Body of pancreas (tissue), 4 donors: ENCODE measurements at places on chromosomes 13 and 19. TPM values are rescaled to one million over a fixed set of nuclear protein-coding genes. Genes with fewer than 3 reads are reported as not detected.

DNA sequence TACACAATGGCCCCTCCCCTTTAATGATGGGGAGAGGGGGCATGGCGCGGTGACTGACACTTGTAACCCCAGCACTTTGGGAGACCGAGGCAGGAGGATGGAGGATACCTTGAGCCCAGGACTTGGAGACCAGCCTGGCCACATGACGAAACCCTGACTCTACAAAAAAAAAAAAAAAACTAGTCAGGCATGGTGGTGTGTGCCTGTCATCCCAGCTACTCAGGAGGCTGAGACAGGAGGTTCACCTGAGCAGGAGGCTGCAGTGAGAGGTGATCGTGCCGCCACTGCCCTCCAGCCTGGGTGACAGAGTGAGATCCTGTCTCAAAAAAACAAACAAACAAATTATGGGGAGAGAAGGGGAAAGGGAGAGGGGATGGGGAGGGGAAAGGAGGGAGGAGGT, 13.8 kb upstream of the ZBTB7A start:
- H3K27me3 ChIP-seq = no peaks in the 10 kb centered on the region
- DNase-seq = no peak
- H3K4me3 ChIP-seq = no peak overlapping the region

The SULT2A1 gene
- total RNA-seq = not detected

- DNase-seq = no peak
- no peak overlapping the region for H3K4me3 ChIP-seq
- H3K4me1 ChIP-seq = peaks cover 20% of the 10 kb centered on the region
- no peak overlapping the region for H3K27ac ChIP-seq
Measured at GRCh38 chr13:73057284-73058063, 1.3 kb upstream of the KLF5 start.

DNA sequence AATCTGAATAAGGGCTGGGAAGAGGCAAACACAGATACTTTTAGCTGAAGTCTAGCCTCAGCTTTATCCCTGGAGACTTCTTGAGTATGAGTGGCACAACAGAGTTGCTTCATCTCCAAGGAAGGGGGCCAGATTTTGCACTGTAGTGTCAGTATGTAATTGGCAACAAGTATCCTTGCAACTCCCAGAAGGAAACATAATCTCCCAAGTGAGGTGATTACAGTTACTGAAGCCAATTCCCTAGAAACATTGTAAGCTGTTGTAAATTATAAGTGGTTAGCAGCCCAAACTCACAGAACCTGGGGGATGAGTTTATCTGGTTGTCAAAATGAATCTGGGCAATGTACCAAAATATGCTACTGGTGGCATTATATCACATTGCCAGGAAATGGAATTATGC, 2065.7 kb upstream of the PCDH20 start:
- no peaks in the 10 kb centered on the region for H3K36me3 ChIP-seq
- DNase-seq = no peak
- no peaks in the 10 kb centered on the region for H3K27me3 ChIP-seq
- H3K4me1 ChIP-seq = no peaks in the 10 kb centered on the region
- no peak overlapping the region for H3K4me3 ChIP-seq

GRCh38 chr19:11127905-11128304, 27.7 kb downstream of the SPC24 start:
- DNase-seq = no peak
- peaks cover 10% of the 10 kb centered on the region for H3K4me1 ChIP-seq
- H3K27ac ChIP-seq = no peak overlapping the region
- H3K4me3 ChIP-seq = no peak overlapping the region
- no peaks in the 10 kb centered on the region for H3K27me3 ChIP-seq

GRCh38 chr13:35164324-35164932, 222.4 kb downstream of the NBEA start:
- peaks cover 5% of the 10 kb centered on the region for H3K27me3 ChIP-seq

DNA sequence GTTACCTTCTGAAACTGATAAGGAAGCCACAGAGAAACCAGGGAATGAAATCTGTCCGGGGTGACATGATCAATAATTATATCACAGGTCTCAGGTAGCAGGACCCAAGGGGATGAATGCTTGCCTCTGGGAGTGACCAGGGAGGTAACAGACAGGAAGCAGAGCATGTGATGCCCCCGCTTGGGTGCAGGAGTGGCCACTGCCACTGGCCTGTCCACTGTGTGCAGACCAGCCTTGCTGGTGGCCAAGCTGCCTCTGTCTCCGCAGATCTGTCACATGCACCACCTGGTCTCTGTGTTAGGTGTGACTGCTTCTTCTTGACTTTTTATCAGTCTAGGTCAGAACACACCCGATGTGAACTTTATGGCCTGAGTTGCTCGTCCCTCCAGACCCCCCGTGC, 71.8 kb downstream of the PEPD start:
- H3K4me3 ChIP-seq = no peak overlapping the region
- H3K27ac ChIP-seq = no peak overlapping the region
- H3K36me3 ChIP-seq = no peaks in the 10 kb centered on the region

The FCGBP gene
- 19.4 TPM for total RNA-seq

GRCh38 chr19:57110592-57111328, 9.0 kb upstream of the USP29 start:
- no peak overlapping the region for H3K27ac ChIP-seq
- no peaks in the 10 kb centered on the region for H3K4me1 ChIP-seq
- no peak for DNase-seq

- DNase-seq = no peak
- H3K27ac ChIP-seq = peak overlapping the region; percentile 6
- H3K4me1 ChIP-seq = peaks cover 75% of the 10 kb centered on the region
- no peak overlapping the region for H3K4me3 ChIP-seq
- H3K36me3 ChIP-seq = no peaks in the 10 kb centered on the region
Measured at GRCh38 chr13:29572575-29572974, 22.9 kb downstream of the SLC7A1 start.

DNA sequence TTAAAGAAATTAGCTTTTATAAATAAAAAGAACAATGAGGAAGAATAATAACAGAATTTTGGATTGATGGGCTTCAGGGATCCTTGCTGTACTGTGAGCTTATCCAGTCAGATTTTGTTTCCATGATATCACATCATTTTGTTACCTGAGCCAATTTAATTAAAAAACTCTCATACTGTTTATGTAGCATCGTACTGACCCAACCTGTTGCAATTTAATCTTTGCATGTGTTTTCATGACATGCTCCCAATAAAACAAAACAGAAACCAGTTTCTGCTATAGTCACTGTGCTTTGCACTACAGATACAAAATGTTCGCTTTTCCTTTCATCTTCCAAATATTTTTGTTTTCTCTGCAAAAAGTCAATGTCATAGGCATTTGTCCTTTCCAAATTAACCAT, 109.7 kb upstream of the RNF113B start:
- no peaks in the 10 kb centered on the region for H3K36me3 ChIP-seq
- no peak for DNase-seq
- peaks cover 19% of the 10 kb centered on the region for H3K4me1 ChIP-seq
- H3K27me3 ChIP-seq = no peaks in the 10 kb centered on the region
- no peak overlapping the region for H3K4me3 ChIP-seq
- no peak overlapping the region for H3K27ac ChIP-seq

GRCh38 chr13:32751340-32751739, 165.1 kb downstream of the PDS5B start:
- H3K27me3 ChIP-seq = no peaks in the 10 kb centered on the region
- H3K4me1 ChIP-seq = peaks cover 4% of the 10 kb centered on the region
- DNase-seq = no peak
- H3K27ac ChIP-seq = no peak overlapping the region

- DNase-seq = no peak
Measured at GRCh38 chr13:65857942-65858565, 1372.1 kb downstream of the PCDH9 start.

DNA sequence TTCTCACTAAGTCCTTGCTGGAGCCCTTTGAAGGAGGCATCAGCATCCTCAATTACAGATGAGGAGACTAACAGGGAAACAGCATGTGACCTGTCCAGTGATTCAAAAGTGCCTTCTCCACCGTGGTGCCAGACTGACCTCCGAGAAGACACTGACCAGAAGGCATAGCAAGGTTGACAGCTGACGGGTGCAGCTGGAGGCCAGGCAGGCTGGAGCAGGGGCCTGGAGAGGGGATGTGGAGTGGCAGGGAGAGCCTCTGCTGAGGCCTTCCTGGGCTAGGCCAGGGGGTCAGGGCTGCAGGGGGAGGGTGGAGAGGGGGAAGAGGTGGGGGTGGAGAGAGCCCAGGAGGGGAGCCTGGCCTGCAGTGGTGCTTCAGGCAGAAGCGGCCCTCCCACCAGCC, 66.3 kb downstream of the KCTD15 start:
- no peak overlapping the region for H3K4me3 ChIP-seq
- H3K27me3 ChIP-seq = no peaks in the 10 kb centered on the region
- no peaks in the 10 kb centered on the region for H3K36me3 ChIP-seq
- H3K27ac ChIP-seq = no peak overlapping the region

- peak; percentile 80 for DNase-seq
- peak within 1 kb of the TSS; percentile 62 for H3K4me3 ChIP-seq
- peak within 1 kb of the TSS; percentile 88 for H3K27ac ChIP-seq
Measured at GRCh38 chr19:913080-913748, at the start of gene R3HDM4. Gene R3HDM4 (minus strand): TSS chr19:913219. CDS start chr19:913157, 62 bp downstream.

The FLT3 gene
- 2.0 TPM for total RNA-seq

DNA sequence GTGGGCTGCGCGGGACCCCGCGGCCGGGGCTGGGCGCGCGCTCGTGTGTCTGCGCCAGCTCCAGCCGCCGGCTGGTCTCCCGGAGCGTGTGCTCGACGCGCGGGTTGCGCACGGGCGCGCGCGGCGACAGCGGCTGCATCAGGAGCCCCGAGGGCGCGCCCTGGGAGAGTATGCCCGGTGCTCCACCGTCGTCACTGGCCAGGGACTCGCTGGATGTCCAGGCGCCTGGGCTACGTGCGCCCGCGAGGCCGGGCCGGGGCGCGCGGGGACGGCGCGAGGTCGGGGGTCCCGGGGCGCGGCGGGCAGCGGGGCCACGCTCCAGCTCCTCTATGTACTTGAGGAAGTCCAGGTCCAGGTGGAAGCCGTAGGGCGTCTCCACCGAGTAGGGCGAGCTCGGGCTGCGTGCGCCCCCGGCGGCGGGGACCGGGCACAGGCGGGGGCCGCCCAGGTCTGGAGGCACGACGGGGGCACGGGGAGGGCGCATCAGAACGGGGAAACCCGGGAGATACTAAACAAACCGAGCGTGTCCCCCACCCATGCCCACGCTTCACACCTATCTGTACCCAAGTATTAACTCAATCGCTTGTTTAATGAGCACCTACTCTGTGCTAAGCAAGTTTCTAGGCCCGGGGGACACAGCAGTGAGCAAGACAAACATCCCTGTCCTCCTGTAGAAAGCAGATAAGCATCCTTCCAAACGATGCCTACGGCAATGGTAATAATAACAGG, 7.6 kb downstream of the KANK3 start:
- peaks cover 20% of the 10 kb centered on the region for H3K27me3 ChIP-seq
- no peak for DNase-seq
- H3K36me3 ChIP-seq = no peaks in the 10 kb centered on the region
- no peak overlapping the region for H3K4me3 ChIP-seq
- H3K4me1 ChIP-seq = peaks cover 18% of the 10 kb centered on the region
- no peak overlapping the region for H3K27ac ChIP-seq

DNA sequence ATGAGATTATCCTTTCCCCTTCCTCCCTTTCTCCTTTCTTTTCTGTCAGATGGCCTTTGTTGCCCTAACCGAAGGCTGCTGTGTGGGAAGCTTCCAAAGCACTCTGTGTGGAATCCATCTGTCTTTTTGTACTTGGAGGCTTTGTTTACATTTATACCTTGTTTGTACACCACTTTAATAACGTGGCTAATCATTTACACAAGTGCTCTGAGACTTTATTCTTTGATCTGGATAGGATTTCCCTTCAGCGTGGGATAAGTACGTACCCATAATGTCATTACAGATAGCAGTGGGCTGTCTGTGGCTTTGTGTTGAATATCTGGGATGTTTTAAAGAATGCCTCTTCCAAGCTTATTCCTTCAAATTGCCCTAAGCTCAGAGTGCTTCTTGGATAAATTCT, 684.7 kb upstream of the SLITRK5 start:
- H3K4me3 ChIP-seq = no peak overlapping the region
- no peak overlapping the region for H3K27ac ChIP-seq
- no peaks in the 10 kb centered on the region for H3K4me1 ChIP-seq

The ACP5 gene
- total RNA-seq = 22.4 TPM

- no peak overlapping the region for H3K27ac ChIP-seq
- no peaks in the 10 kb centered on the region for H3K36me3 ChIP-seq
- H3K4me1 ChIP-seq = no peaks in the 10 kb centered on the region
- H3K4me3 ChIP-seq = no peak overlapping the region
Measured at GRCh38 chr19:28509079-28509895, 703.7 kb downstream of the UQCRFS1 start.

GRCh38 chr13:24313439-24313838, 4.1 kb downstream of the C1QTNF9 start:
- no peaks in the 10 kb centered on the region for H3K4me1 ChIP-seq
- no peaks in the 10 kb centered on the region for H3K27me3 ChIP-seq
- no peaks in the 10 kb centered on the region for H3K36me3 ChIP-seq
- no peak overlapping the region for H3K27ac ChIP-seq

- H3K27me3 ChIP-seq = no peaks in the 10 kb centered on the region
- no peaks in the 10 kb centered on the region for H3K36me3 ChIP-seq
- no peak for DNase-seq
Measured at GRCh38 chr13:106846571-106847448, 278.9 kb upstream of the ARGLU1 start.

DNA sequence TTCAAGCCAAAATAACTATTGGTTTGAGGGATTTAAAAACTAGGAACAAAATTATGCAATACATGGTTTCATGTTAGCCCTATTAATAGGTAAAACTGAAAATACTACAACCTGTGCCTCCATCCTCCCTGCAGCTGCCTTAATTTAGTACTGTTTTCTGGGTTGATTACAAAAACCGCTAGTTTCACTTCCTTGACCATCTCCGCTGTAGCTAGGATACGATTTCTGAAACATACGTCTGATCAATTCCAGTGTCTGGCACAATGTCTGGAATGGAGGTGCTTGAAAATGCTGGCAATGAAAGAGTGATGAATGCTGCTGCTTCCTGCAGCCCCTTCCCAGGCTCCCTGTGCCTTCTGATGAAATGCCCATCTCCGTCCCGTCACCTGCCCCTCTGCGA, 273.5 kb downstream of the SHISA2 start:
- no peak for DNase-seq
- H3K27me3 ChIP-seq = no peaks in the 10 kb centered on the region
- no peaks in the 10 kb centered on the region for H3K36me3 ChIP-seq

The DDX39A gene
- total RNA-seq = 32.4 TPM

GRCh38 chr13:21152251-21152899, 24.0 kb downstream of the SKA3 start:
- H3K4me3 ChIP-seq = no peak overlapping the region
- H3K36me3 ChIP-seq = peaks cover 5% of the 10 kb centered on the region

The SPPL2B gene
- 75.8 TPM for total RNA-seq

GRCh38 chr13:97567510-97568243, 133.7 kb downstream of the RAP2A start:
- H3K4me1 ChIP-seq = peaks cover 7% of the 10 kb centered on the region
- peak overlapping the region; percentile 62 for H3K27ac ChIP-seq
- no peaks in the 10 kb centered on the region for H3K36me3 ChIP-seq
- H3K4me3 ChIP-seq = no peak overlapping the region

- no peaks in the 10 kb centered on the region for H3K36me3 ChIP-seq
- peak; percentile 83 for DNase-seq
- H3K27ac ChIP-seq = peak overlapping the region; percentile 95
Measured at GRCh38 chr19:18519962-18520847, 1.7 kb downstream of the ELL start.

The ATP8A2 gene
- total RNA-seq = not detected
